Common myeloid progenitor, CD34-positive (primary cell): ENCODE measurements at places on chromosomes 16 and 17.
A peak's percentile ranks its signal among the peaks of the same experiment; 100 is the strongest.

- DNase-seq: peak; percentile 68
Measured at GRCh38 chr17:40355123-40355803, 9.3 kb downstream of the GJD3 start.

DNA sequence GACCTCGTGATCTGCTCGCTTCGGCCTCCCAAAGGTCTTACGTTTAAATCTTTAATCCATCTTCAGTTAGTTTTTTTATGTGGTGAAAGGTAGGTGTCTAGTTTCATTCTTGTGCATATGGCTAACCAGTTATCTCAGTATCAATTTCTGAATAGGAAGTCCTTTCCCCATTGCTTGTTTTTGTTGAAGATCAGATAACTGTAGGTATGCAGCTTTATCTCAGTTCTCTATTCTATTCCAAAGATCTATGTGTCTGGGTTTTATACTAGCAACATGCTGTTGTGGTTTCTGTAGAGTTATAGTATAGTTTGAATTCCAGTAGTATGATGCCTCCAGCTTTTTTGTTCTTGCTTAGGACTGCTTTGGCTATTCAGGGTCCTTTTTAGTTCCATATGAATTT, 65.2 kb downstream of the TNFRSF13B start:
- no peak for DNase-seq

DNA sequence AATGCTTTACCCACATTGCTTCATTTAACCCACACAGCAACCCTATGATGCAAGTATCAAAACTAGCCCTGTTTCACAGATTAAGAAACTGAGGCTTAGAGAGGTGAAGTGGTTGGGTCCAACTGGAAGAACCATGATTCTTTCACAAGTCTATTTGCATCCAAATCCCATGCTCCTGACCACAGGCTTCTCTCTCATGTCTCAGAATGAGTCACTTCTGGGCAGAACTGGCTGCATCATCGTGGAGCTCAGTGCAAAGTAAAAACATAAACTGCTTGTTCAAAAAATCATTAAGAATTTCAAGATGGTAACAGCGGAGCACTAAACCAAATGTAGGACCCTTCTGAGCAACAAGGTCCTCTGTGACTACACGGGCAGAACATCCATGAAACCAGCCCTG, 20.2 kb upstream of the CES1 start:
- DNase-seq: no peak

DNA sequence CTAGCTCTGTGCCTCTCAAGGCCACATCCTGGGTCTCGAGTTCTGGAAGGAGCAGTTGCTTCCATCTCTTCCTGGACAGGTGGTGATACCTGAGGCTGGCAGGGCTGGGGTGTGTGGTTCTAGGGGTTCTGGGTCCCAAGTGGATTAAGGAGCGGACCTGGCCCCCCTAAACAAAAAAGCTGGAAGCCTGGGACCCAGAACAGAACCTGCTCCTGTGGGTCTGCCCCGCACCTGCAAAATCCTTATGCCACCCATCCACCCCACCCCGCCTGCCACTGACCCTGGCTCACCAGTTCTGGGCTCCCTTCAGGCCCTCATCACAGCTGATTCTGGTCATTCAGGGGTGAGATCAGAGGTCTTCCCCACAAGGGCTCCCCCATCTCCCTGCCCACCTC, 44.8 kb downstream of the ADCY7 start:
- DNase-seq: no peak

- DNase-seq: no peak
Measured at GRCh38 chr17:7043182-7043496, 753 bp downstream of the SLC16A11 start.

GRCh38 chr17:20315311-20315710, 152.0 kb downstream of the LGALS9B start:
- DNase-seq: no peak

DNA sequence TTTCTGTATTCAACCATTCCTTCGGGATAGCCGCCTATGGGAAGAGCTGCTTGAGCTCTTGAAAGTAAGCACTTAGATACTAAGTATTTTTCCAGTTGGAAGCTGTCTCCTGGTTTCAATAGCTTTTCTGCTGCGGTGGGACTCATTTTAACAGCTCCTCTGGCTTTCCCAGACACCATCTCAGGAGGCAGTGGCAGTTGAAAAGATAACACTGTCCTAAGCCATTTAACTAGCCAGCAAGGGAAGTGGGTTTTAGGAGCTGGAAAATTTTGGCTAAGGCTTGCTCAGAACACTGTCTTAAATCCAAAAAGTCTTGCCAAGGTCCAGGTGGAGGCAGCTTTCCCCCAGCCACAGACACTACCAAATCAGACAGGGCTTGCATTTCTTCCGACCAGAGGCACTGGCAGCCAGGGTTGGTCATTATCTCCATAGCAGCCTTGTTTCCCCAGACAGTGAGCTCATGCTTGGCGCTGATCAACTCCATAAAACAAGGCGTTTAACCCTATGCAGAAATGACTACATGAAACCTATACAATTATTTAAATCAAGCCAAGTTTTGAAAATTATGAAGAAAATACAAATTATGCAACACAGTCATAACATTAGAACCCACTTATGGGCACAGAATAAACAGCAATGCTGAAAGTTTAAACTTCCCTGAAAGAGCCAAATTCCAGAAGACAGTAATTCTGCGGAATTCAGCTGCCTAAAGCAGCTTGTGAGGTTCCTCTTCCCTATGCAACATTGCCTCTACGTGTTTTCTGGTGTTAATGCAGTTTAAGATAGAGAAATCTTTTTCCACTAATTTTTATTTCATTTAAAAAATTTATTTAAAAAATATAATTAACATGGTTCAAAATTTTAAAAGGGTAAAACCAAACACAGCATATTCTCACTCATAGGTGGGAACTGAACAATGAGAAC, 25.0 kb downstream of the GABARAPL2 start:
- DNase-seq: peak; percentile 25

GRCh38 chr17:26792486-26792885, 501.4 kb upstream of the WSB1 start:
- DNase-seq: no peak

- no peak for DNase-seq
Measured at GRCh38 chr16:70701036-70701435, 15.2 kb upstream of the MTSS2 start.

GRCh38 chr16:74580833-74581232, 26.1 kb downstream of the GLG1 start:
- DNase-seq: no peak

GRCh38 chr16:65538976-65539375, 417.1 kb upstream of the CDH11 start:
- DNase-seq: no peak

- DNase-seq: peak; percentile 31
Measured at GRCh38 chr16:24844101-24845030, 1.4 kb upstream of the SLC5A11 start.

DNA sequence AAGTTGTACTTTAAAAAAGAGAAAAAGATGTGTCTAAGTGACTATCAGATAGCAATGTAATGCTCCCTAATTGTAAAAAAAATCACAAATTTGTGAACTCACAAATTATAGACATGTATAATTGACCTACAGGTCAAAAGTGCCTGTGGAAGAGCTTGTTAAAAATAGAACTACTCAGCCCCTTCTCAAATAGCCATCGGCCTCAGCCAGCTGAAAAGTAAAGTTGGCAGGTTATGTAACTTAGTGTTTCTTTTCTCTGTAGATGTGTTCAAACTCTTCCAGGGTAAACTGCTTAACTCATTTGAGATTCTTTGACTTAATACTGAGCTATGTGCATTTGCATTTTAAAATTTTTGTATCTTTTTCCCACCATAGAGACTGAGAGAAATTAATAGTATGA, 13.3 kb downstream of the AKTIP start:
- no peak for DNase-seq

DNA sequence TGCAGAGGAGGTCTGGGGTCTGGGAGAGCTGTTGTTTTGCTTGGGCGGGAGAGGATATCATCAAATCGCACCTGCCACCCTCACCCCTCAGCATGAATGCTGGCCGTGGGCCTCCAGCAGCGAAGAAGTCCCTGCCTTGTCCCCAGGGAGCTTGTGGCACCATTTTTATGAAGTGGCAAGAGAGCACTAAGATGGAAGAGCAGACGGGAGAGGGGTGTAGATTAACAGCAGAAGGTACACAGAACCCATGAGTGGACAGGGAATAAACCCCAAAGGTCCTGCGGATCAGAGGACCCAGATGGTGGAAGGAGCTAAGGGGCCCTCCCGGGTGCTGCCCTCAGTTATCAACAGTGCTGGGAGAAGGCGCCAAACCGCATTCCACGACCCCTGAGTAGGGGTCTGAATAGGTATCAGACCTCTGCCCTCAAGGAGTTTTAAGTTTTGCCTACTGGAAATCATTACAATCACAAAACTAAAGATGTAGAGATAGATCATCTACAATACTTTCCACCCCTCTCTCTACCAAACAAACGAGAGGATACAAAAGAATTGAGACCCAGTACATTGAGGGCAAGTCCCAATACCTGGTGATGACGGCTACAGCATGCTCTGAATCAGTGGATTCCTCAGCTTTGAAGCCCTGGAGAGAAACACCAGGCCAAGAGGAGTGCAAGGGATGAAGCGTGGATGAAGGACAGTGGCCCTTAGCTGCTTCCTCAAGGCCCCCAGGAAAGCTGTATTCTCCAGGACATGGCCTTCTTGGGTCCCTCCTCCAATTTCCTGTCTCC, 60.2 kb downstream of the CCDC182 start:
- no peak for DNase-seq

- no peak for DNase-seq
Measured at GRCh38 chr16:10906914-10907756, 30.1 kb downstream of the CIITA start.

DNA sequence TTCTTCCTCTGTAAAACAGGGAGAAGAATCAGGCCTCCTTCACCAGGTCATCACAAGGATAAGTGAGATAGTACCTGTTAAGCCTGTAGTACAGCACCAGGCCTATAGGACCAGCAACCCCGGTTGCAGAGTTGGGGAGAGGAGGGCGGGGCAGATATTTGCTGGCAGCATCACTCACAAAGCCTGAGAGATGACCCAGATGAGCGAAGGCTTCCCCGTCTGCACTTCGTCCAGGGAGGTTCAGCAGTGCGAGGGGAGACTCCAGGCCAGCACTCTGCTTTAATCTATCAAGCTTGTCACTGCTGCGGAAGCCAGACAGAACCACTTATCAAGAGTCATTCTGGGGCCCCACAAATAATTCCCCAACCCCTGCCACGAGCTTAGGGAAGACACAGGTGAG, 15.8 kb upstream of the RBBP6 start:
- no peak for DNase-seq

DNA sequence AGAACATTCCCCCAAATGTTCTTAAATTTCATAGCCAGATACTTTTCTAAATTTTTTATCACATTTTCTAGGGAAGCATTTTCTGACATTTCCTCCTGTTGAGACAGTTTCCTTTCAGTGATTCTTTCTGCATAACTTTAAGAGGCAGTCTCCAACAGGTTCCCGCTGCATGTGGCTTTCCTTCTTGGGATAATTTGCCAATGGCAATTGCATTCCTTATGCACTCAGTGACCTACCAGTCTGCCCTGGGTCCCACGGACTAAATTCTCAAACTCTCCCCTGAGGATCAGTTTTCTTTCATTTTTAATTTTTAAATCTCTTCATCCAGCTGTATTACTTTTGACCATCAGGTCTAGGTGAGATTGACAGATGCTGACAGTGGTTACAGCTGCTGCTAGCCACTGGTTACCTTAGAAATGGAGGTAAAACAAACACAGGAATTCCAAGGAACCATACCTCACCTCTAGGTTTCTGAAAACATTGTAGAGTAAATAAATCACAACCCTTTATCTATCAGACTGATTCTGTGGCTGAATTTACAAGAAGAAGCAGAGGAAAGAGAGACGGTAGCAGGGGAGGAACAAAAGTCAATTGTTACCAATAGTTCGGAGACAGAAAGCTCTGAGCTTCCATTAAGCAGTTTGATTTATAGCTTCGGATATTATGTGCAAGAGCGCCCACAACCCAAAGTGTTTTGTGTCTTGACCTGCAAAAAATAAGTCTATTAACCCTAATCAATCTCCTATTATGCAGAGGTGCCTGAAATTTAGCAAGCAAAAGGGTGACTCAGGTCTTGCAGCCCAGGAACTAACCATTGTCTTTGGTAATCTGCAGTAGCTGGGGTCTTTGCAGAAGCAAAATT, 216.0 kb downstream of the PMP22 start:
- no peak for DNase-seq

DNA sequence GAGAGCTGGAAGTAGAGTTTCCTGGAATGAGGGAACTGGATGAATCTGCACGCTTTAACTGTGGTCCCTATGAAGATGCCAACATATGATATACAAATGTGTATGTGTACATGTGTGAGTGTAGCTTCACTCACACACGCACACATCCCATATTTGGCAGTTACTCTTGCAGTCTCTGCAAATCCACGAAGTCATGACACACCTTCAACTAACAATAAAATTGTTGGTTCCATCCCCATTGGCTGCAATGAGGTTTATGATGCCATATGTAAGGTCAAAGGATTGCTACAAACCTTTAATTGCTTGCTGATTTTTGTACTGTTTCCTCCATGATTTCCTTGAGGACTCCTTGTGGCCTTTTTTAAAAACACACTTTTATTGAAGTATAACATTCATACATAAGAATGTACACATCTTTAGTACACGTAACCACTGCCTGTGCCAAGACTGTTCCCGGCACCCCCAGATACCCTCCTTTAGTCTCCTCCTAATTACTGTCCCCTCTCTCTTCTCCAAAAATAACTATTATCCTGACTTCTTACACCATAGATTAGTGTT, 22.0 kb downstream of the MYO1D start:
- DNase-seq: no peak

- no peak for DNase-seq
Measured at GRCh38 chr16:6160871-6161270, 1063.3 kb upstream of the EEF2KMT start.

DNA sequence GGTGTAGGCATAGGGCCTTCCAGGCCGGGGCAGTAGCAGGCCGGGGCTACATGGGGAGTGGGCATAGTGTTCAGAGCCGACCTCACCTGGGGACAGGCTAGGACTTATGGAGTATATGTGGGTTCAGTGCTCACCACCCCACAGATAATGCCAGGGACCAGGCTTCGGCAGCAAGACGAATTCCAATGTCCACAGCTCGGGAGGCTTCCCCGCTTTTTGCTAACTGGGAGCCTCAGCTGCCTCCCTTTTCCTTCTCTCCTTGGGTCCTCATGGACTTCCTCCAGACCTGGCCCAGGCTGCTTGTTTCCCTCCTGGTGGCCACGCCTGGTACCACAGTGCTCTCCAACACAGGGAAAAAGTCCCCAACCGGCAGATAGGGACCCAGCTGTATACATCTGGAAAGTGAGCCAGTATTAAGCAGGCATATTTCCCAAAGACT, 20.1 kb upstream of the SLC46A1 start:
- peak; percentile 13 for DNase-seq

- no peak for DNase-seq
Measured at GRCh38 chr17:50370052-50370451, 2.9 kb downstream of the MRPL27 start.

DNA sequence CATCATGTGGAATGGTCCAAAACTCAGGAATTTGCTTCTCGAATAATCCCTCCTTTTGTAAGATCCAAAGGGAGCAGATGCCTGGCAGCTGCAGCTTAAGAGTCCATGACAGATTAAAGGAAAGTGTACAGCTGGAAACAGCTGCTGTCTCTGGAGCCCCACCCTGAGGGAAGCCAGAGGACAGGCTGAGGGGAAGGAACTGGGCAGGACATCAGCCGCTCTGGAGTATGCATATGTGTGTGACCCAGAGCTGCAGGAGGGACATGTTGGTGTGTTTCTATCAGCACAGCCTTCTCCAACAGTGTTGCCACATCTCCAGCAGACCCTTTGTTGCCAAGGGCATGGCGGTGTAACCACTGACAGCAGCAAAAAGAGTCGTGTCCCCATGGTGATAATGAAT, 46.2 kb downstream of the CYB561 start:
- peak; percentile 48 for DNase-seq
